Gastrocnemius medialis (tissue), 4 donors: ENCODE measurements at places on chromosomes 16 and 17.

- H3K36me3 ChIP-seq, result no peaks in the 10 kb centered on the region
- DNase-seq, result no peak
- no peaks in the 10 kb centered on the region for H3K4me1 ChIP-seq
- H3K27ac ChIP-seq, result no peak overlapping the region
These were observed 51.2 kb upstream of the MED9 start for GRCh38 chr17:17425591-17425990.

DNA sequence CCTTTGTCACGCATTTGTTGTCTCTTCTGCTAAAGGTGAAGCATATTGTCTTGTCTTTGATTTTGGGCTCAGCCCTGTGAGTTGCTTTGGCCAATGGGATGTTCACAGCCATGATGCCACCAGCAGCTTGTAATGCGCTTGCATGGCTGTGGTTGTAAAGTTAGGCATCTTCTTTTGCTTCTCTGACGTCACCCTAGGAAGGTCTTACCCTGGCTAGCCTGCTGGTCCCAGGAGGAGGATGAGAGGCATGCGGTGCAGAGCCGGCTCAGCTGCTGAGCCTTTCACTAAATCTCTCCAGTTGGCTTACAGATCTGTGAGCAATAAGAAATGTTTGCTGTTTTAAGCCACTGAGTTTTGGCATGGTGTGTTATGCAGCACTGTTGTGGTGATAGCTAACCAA lies 40.8 kb downstream of the IRX6 start:
- H3K36me3 ChIP-seq, result no peaks in the 10 kb centered on the region
- no peak for DNase-seq
- H3K27me3 ChIP-seq, result peaks cover 3% of the 10 kb centered on the region

DNA sequence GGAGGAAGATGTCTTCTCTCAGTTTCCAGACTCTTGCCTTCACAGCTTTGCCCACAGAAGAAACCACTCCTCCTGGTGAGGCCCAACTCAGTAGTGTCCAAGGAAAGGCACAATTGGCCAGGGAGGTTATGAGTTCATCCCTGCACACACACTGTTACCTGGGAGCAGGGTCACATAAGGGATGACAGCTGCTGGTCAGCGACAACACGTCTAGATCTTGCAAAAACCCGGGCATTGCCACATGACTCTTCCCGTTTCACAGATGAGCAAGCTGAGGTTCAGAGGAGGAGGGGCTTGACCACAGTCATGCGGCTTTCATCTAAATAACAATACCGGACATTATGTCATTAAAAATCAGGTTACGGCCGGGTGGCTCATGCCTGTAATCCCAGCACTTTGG lies 186.0 kb downstream of the COPRS start:
- DNase-seq, result no peak
- H3K4me3 ChIP-seq, result no peak overlapping the region
- no peaks in the 10 kb centered on the region for H3K4me1 ChIP-seq
- H3K27me3 ChIP-seq, result peaks cover 8% of the 10 kb centered on the region
- H3K36me3 ChIP-seq, result no peaks in the 10 kb centered on the region
- no peak overlapping the region for H3K27ac ChIP-seq

DNA sequence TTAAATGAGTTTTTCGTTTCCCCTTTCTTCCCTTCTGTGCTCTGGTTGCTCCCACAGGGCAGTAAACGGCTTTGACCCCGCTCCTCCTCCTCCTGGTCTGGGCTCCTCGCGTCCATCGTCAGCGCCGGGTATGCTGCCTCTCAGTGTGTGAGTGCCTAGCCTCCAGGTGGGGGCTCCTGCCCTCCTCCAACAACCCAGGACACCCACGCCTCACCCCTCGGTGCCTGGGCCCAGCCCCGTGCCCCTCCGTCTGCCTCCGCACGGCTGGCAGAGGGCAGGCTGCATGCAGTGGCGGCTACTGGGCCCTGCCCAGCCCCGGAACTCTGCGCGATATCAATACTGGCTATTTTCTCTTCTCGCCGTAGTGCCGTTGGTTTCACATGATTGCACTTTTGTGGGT lies 31.2 kb downstream of the NDEL1 start:
- no peak for DNase-seq
- H3K4me1 ChIP-seq, result peaks cover 30% of the 10 kb centered on the region
- H3K36me3 ChIP-seq, result peaks cover 45% of the 10 kb centered on the region
- H3K4me3 ChIP-seq, result no peak overlapping the region
- H3K27me3 ChIP-seq, result no peaks in the 10 kb centered on the region

GRCh38 chr16:85385463-85386331 lies 227.4 kb upstream of the GSE1 start:
- no peaks in the 10 kb centered on the region for H3K27me3 ChIP-seq
- no peaks in the 10 kb centered on the region for H3K36me3 ChIP-seq
- DNase-seq, result no peak
- no peak overlapping the region for H3K27ac ChIP-seq
- no peak overlapping the region for H3K4me3 ChIP-seq

- no peaks in the 10 kb centered on the region for H3K4me1 ChIP-seq
- DNase-seq, result no peak
- H3K4me3 ChIP-seq, result no peak overlapping the region
- no peaks in the 10 kb centered on the region for H3K27me3 ChIP-seq
- H3K27ac ChIP-seq, result no peak overlapping the region
These were observed 128.7 kb downstream of the PRKCA start for GRCh38 chr17:66430846-66431795.

- no peak overlapping the region for H3K27ac ChIP-seq
- no peaks in the 10 kb centered on the region for H3K4me1 ChIP-seq
- H3K36me3 ChIP-seq, result no peaks in the 10 kb centered on the region
These were observed 10.7 kb downstream of the DNAAF1 start for GRCh38 chr16:84155771-84156170.
